ENCODE measurements at places on chromosomes 11 and 22.

DNA sequence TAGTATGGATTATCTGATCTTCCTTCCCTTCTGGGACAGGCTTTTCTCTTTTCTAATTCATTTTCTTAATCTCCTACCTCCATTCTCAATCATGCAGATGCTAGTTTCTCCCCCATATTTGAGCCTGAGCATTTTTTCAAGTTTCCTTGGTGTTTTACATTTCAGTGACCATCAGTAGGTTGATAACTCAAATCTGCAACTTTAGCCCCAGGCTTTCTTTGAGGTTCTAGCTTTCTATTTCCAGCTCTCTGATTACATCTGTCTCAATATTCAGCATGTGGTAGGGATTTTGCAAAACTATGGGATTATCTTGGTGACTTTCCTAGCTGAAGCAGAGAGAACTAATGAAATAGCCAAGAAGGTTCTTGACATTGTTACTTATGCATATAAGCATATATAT lies 67.8 kb downstream of the ARHGEF12 start:
- DNase-seq = no peak

DNA sequence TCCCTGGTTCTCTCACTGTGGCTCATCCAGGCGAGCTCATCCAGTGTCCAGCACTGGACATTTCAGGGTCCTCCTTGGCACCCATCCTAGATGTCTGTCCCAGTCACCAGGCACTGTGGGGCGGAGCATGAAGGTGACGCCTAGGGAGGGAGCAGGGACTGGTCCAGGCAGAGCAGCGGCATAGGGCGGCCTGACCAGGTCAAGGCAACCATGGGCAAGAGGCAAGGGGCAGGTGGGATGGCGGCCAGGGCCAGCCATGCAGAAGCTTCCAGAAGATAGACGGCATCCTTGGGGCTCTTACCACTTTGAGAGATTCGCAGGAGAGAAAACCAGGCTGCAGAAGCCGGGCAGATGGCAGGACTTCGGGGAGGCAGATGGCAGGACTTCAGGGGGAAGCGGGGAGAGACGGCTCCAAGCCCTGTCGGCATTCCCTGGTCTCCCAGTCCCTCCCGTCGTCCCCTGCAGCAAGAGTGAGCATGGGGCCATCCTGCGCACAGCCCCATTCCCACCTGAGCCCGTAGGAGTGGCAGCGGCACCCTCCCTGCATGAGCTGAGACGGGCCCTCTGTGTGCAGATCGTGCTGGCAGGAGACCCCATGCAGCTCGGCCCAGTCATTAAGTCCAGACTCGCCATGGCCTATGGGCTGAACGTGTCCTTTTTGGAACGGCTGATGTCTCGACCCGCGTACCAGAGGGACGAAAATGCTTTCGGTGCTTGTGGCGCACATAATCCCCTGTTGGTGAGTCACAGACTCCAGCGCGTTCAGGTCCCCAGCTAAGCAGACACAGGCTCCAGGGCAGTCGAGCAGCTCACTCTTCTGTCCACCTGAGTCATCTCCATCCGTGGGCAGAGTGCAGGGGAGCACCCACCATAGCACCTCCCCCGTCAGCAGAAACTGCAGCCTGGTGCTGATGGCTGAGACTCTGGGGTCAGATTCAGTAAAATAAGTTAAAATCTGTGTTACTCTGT lies 20.1 kb upstream of the PANX2 start:
- no peak for DNase-seq

DNA sequence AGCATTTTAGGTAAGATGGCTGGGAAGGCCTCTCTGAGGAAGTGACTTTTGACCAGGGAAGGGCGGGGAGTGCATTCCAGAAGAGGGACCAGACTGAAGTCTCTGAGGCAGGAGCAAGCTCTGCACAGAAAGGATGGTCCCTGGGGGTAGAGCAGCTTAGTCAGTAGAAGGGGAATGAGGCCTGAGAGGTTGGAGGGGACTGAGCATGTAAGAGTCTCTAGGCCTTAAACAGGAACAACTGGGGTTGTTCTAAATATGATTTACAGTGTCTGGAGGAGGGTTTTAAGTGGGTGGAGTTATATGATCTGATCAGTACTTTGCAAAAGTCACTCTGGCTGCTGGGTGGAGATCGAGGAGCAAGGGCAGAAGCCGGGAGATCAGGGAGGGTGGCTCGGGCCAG lies 31.7 kb upstream of the TEF start:
- no peak for DNase-seq

GRCh38 chr11:575313-575995 lies 816 bp upstream of the PHRF1 start:
- DNase-seq = peak; percentile 87

- DNase-seq = no peak
These were observed 385.9 kb upstream of the ANO5 start for GRCh38 chr11:21806947-21807346.

DNA sequence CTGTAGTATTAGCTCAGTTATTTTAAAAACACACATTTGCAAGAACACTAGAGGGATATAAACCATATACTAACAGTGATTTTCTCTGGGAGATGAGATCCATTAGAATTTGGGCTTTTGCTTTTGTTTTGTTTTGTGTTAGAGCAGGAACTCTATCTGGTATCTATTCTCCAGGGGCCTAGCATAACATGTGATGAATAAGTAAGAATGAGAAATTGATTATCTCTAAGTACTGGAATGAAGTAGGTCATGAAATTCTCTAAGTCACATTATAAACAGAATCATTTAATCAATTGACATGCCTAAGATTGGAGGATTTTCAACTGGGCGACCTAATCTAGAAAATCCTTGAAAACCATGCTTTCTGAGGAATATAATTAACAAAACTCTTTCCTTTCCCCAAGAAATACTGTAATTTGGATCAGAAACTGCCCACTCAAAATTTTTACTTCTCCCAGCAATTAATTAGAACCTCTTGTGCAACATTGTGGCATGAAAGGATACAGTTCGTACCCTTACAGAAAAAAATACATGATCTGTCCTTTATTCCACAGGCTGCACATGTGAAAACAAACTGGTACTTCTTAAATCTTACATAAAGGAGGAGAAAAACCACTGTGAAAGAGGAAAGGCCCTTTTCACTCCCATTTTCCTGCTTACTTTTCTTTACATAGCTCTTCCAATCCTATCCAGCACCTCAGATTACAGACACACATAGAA lies 93.5 kb downstream of the MRTFA start:
- DNase-seq = no peak

GRCh38 chr11:110951037-110951949 lies 239.1 kb upstream of the ARHGAP20 start:
- no peak for DNase-seq

GRCh38 chr22:25025491-25026400 lies 73.2 kb downstream of the KIAA1671 start:
- no peak for DNase-seq

DNA sequence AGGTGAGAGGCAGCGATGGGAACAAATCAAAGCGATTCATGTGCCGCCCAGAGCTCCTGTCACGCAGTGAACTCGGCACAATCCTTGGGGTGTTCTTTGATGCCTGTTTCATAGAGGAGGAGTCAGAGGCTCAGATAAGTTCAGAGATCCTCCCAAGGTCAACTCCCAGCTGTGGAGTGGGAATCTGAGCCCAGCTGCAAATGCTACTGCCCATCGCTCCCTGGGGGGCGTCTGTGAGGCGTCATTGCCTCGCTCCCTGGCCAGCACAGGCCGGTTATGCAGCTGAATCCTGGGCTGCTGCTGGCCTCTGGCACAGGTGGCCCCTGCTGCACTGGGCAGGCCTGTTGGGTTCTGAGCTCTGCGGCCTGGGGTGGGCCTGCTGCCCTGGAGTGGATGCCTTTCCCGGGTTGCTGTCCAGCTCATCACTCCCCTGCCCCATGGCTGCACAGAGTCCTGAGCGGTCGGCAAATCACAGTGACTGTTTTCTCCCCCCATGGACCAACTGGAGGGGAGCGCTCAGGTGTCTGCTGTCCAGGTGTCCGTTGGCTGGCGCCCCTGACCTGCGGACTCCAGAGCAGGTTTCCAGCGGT lies 36.3 kb upstream of the SHISAL1 start:
- DNase-seq = no peak

- peak; percentile 57 for DNase-seq
These were observed 5.1 kb upstream of the B4GALNT4 start for GRCh38 chr11:363948-364761.

DNA sequence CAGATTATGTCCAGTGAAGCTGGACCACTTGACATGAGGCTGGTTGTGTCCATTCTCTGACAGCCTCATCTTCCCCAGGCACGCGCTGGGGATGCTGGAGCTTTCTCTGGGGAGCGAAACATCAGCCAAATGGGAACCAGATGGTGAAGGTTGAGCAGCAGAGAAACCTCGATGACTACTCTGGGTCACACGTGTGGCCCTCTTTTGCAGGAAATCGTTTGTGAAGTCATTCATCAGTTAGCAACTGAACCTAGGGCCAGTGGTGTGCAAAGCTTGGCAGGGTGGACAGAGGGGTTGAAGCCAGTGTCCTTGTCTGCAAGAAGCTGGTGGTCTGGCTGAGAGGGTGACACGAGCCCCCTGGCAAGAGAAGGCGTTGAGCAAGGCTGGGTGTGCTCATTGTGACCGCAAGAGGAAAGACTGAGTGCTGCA lies 109.8 kb downstream of the ZBTB16 start:
- DNase-seq = no peak

DNA sequence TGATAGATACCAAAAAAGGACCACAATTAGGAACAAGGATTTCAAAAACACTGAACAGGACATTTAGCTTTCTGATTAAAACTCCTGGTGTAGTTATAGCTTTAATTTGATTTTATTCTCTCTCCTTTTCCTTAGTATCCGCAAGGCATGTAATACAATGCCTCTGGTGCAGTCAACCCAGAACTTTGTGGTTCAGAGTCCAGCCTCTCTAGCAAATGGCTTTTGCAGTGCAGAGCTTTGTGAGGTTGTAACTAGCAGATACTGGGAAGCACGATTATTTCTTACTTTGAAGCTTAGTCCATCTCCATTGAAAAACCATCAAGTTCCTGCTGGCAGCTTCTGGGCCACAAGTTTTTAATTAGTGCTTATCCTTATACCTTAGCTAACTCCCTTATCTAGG lies 79.8 kb downstream of the GRIA4 start:
- no peak for DNase-seq

DNA sequence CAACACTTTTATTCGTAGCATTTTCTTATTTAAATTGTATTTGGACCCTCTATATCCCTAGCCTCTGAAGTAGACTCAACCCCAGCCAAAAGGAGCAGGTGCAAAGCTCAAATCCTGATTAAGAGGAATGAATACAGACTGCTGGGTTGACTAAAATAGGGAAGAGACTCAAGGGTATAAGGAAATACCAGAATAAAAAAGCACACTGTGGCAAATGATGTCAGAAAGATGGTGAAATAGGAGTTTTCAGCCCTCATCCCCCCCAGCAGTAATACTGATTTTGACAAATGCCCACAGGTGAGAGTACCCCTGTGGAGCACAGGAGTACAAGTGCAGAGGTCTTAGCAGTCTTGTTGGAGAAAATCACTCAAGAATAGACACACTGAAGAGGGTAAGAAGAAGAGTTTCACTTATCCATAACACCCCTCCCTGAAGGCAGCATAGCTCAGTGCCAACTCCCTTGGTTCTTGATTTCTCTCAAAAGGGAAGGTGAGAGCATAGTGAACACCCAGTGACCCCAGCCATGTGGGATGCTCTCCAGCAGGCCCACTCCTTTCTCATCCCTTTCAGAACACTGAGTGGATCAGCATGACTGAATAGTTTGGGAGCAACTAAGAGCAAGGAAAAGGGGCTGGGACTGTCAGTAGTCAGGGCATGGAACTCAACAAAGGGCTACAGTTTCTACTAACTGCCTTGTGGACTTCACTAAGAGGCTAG lies 71.7 kb downstream of the TBC1D22A start:
- DNase-seq = no peak

GRCh38 chr11:72758304-72758689 lies 6.1 kb upstream of the ARAP1 start:
- no peak for DNase-seq

DNA sequence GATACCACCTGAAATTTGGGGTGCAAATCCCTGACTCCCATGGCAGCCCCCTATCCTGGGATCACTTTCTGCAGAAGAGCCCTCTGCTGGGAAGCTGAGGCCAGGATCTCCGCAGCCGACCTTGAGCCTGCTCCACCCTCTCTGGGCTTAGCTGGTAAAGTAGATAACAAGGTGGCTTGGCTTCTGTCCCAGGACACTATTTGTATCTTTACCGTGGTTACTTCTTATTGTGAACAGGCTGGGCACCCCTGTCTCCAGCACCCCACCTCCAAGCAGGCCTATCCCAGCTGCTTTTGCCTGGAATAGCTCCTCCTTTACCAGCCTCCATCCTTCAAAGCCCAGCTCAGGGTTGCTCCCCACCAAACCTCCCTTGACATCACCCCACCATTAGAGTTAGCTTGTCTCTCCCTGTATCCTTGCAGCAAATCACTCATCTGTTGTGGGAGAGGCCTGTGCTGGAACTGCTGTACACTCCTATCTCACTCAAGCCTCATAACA lies 35.2 kb upstream of the P2RY2 start:
- no peak for DNase-seq

- DNase-seq = peak; percentile 60
These were observed 238.2 kb downstream of the SOX6 start for GRCh38 chr11:16117989-16118756.

DNA sequence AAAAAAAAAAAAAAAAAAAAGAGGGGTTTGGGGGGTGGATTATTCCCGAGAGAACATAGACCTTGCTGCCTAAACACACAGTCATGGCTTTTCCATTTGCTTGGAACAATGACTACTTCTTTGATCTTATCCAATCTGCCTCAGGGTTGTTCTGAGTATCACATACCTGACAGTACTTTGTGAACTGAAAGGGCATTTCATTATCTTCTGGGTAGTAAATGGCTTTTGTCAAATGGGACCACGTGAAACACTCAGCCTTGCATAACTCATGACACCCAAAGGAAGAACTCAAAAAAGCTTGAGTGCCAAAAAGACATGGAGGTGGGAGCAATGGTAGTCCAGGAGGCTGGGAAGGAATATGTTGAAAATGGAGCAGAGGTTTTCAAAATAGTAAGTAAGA lies 123.2 kb upstream of the BID start:
- DNase-seq = no peak

- DNase-seq = no peak
These were observed 7.8 kb downstream of the TBC1D10A start for GRCh38 chr22:30318799-30319419.

DNA sequence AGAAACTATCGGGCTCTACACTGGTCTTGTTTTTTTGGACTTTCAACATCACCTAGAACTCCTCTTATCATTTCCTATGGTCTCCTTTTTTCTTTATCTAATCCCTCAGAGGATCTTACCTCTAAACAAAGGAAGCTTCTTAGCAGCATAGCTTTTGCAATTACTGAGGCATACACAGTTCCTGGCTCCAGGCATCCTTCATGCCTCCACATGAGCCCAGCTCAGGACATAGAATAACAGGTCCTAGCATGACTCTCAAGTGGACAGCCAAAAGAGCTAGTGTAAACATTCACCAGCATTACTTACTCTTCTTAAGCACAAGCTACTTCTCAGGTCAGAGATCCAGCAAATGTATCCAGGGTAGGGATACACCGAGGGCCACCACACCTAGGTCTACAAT lies 17.1 kb downstream of the CFAP300 start:
- no peak for DNase-seq
